ENCODE measurements at places on chromosomes 5 and 9. TPM values are rescaled to one million over a fixed set of nuclear protein-coding genes. Genes with fewer than 3 reads are reported as not detected.

DNA sequence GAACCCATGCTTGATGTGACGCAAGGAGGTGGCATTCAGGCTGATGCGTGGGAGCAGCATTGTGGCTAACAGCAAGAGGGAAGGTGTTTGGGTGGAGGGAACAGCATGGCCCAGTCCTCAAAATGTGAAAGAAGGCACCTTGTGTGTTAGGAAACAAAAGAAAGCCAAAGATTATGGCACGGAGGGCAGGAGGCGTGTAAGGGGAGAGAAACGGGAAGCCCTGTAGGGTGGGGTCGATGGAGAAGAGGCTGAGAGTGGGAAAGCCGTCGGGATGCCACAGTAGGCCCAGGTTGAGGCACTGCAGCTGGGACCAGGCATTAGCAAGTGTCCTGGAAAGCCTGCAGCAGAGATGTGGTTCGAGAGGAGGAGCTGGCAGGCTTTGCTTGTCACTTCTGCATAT, 241.1 kb downstream of the GADD45G start:
- no peaks in the 10 kb centered on the region for H3K27me3 ChIP-seq
- H3K4me3 ChIP-seq = no peak overlapping the region

DNA sequence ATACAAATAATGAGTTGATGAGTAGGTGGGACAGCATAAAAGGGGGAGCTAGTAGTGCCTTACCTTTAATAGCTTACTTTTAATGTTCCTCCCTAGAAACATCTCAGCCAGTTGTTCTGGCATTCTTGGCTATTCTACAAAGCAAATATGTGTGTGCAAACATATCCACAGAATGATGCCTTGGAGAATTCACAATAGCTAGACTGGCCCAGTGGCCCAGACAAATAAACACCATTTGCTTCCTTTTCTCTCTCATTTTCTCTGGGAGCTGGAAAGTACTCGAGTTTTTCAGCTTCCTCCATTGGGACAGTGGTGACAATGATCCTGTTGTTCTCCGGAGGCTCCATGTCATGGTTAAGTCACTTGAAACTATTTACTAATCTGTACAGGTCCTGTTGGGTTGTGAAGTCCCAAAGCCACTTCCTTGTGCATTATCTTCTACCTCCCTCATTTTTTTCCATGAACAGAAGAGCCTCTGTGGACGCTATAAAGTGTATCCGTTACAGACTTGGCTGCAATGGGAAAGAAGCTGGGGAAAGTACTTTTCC, 122.9 kb downstream of the DMAC1 start:
- no peaks in the 10 kb centered on the region for H3K36me3 ChIP-seq
- no peak overlapping the region for H3K4me3 ChIP-seq
- H3K27ac ChIP-seq = no peak overlapping the region
- no peaks in the 10 kb centered on the region for H3K4me1 ChIP-seq
- no peaks in the 10 kb centered on the region for H3K27me3 ChIP-seq

DNA sequence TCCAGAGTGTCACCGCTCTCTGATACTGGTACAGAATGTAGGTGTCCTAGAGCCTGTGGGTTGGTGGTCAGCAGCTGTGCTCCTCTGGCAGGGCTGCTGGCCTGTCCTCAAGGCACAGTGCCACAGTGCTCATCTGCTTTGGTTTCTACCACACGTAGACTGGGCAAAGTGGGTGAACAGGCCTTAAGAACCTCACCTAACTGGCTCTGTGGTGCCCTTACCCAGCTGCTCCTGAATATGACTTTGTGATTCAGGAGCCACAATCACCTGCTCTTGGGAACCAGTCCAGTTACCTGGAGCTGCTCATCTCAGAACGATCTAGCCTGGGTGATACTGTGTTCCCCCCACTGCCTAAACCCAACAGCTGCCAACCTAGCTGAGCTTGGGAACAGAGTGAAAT, 6.4 kb downstream of the NOP16 start:
- H3K27ac ChIP-seq = no peak overlapping the region
- no peak overlapping the region for H3K4me3 ChIP-seq
- H3K27me3 ChIP-seq = no peaks in the 10 kb centered on the region
- H3K36me3 ChIP-seq = peaks cover 67% of the 10 kb centered on the region
- H3K4me1 ChIP-seq = peaks cover 23% of the 10 kb centered on the region
- no peak for DNase-seq

Gene HTR4
- not detected for total RNA-seq

Gene INSL4
- not detected for total RNA-seq

Gene TSLP
- 0.54 TPM for total RNA-seq

Gene FGF1
- total RNA-seq = not detected
